ENCODE measurements at places on chromosomes 12 and 14.

DNA sequence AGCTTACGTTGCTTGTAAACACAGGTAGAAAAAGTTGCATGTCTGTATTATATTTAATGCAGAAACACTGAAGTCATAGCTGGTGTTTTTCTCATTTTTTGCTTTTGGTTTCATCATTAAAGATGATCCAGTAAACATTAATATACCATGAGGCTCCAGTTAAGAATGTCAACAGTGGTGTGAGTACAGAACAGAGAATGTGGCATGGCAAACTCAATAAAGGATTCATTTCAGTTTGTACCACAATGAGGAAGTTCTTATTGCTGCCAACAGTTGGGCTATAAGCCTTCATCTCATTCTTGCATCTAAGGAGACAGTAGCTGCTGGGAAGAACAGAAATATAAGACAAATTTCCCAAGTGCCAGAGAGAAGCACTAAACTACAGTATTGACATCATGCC lies 72.1 kb upstream of the ST8SIA1 start:
- DNase-seq = no peak

- DNase-seq = no peak
These were observed 1.1 kb upstream of the SDSL start for GRCh38 chr12:113420996-113421595.

GRCh38 chr12:6551496-6552139 lies 4.2 kb downstream of the IFFO1 start:
- no peak for DNase-seq

DNA sequence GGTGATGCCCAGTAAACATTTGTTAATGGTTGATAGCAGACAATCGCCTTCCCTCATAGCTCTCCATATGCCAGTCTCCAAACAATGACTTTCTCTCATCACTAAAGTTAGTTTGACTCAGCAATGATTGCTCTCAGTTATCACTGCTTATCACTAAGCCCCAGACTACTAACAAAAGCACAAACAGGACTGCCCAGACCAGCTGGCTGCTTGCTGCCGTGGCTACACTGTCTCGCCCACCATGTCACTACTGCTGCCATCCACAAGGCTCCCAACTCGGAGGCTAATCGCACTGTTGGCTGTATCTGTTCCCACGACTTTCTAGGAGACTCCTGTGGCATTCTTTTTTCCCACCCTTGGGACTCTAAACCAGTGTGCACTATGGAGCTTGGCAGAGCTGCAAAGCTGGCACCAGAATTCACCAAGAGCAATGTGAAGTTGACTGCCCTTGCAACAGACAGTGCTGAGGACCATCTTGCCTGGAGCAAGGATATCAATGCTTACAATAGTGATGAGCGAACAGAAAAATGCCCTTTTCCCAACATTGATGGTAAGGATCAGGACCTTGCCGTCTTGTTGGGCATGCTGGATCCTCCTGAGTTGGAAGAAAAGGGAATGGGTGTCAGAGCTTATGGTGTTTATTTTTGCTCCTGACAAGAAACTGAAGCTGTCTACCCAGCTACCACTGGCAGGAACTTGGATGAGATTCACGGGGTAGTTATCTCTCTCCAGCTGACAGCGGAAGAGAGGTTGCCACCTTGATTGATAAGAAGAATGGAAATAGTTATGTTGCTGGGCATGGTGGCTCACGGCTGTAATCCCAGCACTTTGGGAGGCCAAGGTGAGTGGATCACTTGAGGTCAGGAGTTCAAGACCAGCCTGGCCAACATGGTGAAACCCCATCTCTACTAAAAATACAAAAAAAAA lies 27.1 kb upstream of the NR2C1 start:
- DNase-seq = no peak

- DNase-seq = no peak
These were observed 10.7 kb upstream of the FKBP4 start for GRCh38 chr12:2783936-2784600.

DNA sequence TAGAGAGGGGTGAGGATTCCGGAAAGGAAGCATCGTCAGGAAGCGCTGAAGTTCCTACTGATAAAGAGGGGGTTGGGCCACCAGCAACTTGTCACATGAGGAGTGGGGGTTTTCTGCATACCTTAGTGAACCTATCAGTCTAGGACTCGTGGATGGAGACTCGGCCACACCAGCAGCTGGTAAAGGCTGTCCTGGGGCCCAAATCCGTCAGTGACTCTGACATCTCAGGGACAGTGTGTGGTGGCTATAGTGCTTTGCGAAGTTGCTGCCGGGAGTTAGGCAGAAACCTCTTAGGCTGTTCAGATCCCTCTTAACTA lies 16.4 kb downstream of the RNASE2 start:
- DNase-seq = no peak

- DNase-seq = no peak
These were observed 887.0 kb downstream of the TMTC2 start for GRCh38 chr12:83573671-83574070.

DNA sequence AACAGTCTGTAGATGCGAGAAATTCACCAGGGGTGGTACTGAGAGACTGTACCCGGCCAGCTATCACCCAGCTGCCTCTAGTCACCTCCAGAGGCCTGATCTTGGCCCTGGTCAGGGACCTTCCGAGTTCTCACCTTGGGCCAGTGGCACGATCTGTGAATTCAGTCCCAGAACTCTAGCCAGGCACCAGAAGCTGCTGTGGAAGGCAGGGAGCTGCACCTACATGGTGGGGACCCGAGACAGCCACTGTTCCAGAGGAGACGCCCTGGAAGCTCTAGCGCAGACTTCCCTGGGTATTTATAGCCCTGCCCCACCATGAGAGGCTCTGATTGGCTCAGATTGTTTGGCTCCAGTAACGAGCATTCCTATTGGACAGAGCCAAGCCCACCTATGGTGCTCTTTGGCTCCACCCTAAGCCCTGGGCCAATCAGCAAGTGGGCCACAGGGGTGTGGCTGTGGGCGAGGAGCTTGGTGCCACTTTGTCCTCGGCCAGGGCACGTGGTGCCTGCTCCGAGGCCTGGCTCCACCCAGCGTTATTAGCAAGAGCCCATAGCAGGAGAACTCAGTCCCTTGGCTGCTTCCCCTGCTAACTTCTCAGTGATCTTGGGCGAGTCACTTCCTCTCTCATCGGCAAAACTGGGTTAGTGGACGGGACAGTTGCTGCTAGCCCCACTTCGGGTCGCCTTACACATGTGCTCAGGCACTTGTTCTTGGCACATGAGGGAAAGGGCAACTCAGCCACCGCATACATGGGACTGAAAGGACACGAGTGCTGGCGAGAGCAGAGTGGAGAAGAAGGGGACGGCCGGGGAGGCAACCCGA lies 89.0 kb upstream of the BCL11B start:
- DNase-seq = no peak

- DNase-seq = no peak
These were observed 90.6 kb downstream of the PAPOLA start for GRCh38 chr14:96592591-96593386.

DNA sequence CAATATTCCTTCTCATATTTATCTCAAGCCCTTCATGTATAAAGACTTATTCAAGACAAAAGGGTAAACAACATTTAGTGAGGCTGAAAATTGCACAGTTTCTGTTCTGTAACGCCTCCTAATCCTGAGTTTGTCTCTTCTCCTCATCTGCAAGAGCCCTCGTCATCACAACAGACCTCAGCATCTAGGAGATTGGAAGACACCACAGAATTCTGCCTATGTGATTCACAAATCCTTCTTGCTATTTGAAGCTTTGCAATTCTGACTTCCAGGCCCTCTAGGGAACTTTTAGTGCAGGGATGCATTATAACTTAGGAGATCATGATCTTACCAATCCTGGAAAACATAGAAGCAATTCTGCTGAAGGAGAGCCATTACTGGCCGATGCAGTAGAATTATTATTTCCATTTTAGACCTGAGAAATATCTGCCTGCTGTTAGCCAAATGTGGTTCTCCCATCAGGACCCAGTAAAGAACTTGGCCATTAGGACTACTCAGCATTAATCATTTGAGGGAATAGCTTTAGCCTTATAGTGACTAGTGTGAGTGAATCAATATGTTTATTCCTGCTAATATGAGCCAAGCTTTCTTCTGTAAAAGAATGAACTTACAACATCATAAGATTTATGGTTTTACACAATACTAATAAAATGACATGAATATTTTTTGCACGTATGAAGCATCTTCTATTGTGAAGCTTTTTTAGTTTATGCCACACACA lies 119.5 kb downstream of the ANO4 start:
- no peak for DNase-seq

GRCh38 chr12:57194253-57194652 lies 22.3 kb upstream of the NXPH4 start:
- DNase-seq = no peak

GRCh38 chr12:67137256-67137655 lies 131.9 kb upstream of the CAND1 start:
- no peak for DNase-seq

- peak; percentile 4 for DNase-seq
These were observed 3.2 kb downstream of the PPP1CC start for GRCh38 chr12:110739488-110739887.

DNA sequence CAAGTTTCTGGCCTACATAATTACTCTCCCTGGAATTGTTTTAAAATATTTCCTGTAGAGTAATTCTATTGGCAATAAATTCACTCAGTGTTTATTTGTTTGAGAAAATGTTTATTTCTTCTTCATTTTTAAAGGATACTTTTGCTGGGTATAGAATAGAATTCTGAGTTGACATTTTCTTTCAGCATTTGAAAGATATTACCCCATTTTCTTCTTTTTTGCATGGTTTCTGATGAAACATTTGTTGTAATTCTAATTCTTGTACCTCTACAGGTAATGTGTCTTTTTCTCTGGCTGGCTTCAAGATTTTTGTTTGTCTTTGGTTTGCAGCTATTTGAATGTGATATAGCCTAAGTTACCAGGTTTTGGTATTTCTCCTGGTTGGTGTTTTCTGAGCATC lies 25.1 kb upstream of the ATF7IP start:
- no peak for DNase-seq

DNA sequence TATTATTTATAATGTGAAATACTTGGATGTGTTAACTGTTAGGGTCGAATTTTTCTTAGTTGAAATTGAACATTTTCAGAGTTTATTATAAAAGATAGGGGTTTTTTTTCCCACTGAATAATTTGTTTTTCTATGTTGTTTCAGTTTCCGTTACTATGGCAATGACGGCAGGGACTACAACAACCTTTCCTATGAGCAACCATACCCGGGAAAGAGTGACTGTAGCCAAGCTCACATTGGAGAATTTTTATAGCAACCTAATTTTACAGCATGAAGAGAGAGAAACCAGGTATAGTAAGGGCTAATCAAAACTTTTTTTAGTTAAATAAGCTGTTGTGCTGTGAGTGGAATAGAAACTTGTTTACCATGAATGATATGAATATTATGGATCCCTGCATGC lies 35.1 kb upstream of the BMAL2 start:
- no peak for DNase-seq

GRCh38 chr12:77766224-77766623 lies 64.5 kb upstream of the NAV3 start:
- DNase-seq = no peak

DNA sequence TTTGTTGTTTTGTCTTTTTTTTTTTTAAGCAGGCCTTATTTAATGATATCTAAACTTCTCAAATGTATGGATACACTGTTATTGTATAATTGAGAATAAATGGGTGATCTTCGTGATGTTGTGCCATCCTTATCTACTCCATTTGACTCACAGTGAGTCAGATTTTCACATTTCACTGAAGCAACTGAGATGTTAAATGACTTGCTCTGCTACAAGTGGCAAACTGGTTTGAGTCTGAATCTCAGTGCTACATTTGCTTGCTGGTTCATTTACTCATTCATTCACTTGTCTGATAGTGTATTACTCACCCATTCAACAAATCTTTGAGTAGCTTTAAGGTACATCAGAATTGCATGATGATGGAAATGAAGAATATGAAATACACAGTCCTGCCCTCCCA lies 2.6 kb downstream of the KIAA0586 start:
- no peak for DNase-seq

GRCh38 chr14:98954349-98955000 lies 317.5 kb downstream of the BCL11B start:
- peak; percentile 46 for DNase-seq

DNA sequence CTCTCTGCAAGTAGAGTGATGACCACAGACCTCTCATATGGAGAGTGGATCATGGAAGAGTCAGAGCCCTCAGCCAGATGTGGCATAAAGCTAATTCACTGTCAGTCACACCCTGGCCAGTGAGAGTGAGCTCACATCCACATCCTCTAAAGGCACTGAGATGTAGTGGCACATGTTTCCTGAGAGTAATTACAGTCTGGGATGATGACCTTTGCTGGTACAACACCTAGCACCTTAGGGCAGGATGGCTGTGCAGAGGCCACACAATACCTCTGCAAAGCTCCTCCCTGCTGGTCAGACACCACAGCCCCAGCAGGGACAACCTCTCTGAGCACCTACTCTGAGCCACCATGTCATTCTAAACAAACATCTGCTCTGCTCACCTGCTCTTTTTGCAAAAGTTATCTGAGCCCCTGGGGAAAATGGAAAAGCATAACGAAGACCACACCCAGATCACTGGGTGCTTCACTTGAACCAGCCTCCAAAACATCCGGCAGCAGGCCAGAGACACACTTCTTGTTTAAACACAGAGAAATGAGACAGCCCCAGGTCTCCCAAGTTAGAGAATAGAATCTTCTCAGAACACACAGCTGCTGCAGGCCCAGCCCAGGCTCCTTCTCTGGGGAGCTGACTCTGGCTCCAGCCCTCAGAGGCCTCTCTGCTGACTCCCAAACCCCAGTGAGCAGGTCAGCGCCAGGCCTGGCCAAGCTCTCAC lies 30.3 kb downstream of the PITPNM2 start:
- no peak for DNase-seq

GRCh38 chr14:68685419-68686204 lies 107.3 kb downstream of the ZFP36L1 start:
- DNase-seq = no peak

- DNase-seq = no peak
These were observed 25.6 kb downstream of the VPS37B start for GRCh38 chr12:122870163-122870842.

DNA sequence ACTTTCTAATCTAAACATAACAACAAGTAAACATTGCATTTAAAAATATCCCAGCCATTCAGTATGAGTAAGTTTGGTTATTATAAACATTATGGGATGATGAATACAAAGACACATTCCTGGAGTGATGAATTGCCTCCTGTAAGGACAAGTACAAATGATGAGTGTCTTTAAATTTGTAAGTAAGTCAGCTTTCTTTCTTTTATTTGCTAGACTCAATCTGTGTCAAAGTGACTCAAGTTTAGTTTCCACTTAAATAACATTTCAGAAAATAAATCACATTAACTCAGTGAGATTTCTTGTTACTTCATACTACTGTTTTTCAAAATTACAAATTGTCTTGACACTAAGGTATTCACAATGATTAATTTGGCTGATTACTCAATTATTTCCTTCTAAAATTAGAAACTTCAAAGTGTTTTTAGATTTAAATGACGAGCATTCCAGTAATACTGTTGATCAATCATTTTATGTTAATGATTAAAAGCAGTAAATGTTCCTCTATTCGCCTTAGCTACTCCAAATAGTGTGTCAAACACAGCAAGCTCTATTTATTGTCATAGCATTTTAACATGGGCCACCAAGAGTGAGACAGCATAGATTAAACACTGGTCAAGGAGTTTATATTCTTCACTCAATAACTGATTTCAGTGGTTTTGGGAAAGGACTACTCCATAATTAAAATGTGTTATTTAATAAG lies 658.0 kb upstream of the MDGA2 start:
- DNase-seq = no peak
